ENCODE measurements at places on chromosomes 16 and 17.

DNA sequence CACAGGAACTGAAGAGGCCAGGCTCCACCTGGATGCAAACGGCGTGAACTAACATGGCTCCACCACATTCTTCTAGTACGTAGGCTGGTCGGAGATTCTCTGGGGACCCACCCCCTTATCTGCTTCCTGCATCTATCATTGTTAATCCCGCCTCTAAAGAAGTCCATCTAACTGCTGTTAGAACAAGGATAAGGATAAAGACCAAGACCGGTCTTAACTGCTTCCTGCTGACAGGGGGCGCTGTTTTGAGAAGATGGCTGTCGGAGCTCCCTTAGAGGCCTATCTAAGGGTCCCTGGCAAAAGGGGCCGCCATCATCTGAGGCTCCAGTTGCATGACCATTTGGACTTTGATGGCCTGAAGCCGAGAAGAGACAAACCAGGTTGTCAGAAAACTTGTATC, 25.8 kb upstream of the TNFSF12 start:
- DNase-seq: no peak

DNA sequence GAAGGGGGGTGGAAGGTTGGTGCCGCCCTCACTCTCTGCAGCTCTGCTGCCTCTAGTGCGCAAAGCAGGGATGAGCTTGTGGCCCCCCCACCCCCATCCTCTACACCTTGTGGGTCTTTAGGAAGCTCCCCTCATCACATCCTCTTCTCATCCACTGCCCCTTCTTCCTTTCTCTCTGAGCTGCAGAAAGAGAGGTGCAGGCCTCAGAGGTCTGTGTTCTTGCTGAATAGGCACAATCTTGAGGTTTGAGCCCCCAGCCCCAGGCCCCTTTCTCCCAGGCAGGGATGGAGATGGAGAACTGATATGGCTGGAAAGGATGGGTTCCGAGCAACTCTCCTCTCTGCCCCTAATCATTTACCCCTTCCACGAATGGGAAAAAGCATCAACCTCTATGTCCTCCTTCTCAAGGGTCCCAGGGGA, 2.6 kb downstream of the CACNA1G start:
- no peak for DNase-seq

GRCh38 chr17:39461926-39462569, 762 bp downstream of the CDK12 start:
- no peak for DNase-seq

- no peak for DNase-seq
Measured at GRCh38 chr16:57316390-57317017, 32.0 kb upstream of the PLLP start.

- no peak for DNase-seq
Measured at GRCh38 chr16:23368469-23368868, 66.4 kb downstream of the SCNN1B start.

- no peak for DNase-seq
Measured at GRCh38 chr16:67426950-67427349, 4.0 kb upstream of the HSD11B2 start.
